ENCODE measurements at places on chromosomes 3 and 15. TPM values are rescaled to one million over a fixed set of nuclear protein-coding genes. Genes with fewer than 3 reads are reported as not detected.
A peak's percentile ranks its signal among the peaks of the same experiment; 100 is the strongest.

The SLC15A2 gene
- 43.0 TPM for polyA plus RNA-seq

The LHFPL4 gene
- not detected for polyA plus RNA-seq

The ZPLD1 gene
- polyA plus RNA-seq: not detected

- no peak for DNase-seq
These were observed 6.4 kb downstream of the CADM2 start for GRCh38 chr3:84965141-84965540.

GRCh38 chr3:154178172-154178571 lies 57.0 kb downstream of the ARHGEF26 start:
- DNase-seq: no peak

- no peak for DNase-seq
These were observed 57.2 kb downstream of the SNX4 start for GRCh38 chr3:125462722-125463299.

GRCh38 chr3:190695225-190695624 lies 167.3 kb downstream of the GMNC start:
- DNase-seq: no peak

GRCh38 chr3:81003817-81004216 lies 757.6 kb downstream of the GBE1 start:
- DNase-seq: no peak

DNA sequence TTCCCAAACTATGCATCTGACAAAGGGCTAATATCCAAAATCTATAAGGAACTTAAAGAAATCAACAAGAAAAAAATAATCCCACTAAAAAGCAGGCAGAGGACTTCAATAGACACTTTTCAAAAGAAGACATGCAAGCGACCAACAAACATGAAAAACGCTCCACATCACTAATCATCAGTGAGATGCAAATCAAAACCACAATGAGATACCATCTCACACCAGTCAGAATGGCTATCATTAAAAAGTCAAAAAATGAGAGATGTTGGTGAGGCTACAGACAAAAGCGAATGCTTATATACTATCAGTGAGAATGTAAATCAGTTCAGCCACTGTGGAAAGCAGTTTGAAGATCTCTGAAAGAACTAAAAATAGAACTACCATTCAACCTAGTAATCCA lies 20.2 kb downstream of the CFAP44 start:
- DNase-seq: no peak

DNA sequence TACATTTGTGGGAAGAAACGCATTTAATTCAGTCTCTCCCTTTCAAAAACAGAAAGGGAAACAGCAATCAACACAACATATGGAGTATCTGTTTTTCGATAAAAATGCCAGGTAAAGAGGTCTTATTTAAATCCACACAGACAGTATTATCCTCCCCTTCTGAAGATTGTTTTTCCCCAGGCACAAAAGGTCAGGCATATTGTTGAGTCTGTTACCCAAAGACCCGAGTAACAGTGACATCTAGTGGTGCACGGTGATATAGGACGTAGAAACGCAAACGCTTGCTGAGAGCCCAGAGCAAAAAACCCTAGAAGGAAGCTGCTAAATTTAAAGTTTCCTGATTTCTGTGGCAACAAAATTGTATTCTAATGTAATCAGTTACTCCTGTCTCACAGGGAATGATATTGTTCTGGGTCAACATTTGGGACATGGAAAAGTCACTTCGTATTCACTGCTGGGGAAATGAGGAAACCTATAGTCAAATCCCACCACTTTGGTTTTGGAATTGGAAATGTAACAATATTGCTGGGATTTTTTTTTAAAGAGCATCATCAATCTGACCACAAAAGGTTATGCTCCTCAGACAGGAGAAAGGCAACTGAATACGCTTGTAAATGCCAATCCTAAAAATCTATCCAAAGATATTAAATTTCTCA lies 312.7 kb upstream of the CCDC54 start:
- DNase-seq: peak; percentile 86

DNA sequence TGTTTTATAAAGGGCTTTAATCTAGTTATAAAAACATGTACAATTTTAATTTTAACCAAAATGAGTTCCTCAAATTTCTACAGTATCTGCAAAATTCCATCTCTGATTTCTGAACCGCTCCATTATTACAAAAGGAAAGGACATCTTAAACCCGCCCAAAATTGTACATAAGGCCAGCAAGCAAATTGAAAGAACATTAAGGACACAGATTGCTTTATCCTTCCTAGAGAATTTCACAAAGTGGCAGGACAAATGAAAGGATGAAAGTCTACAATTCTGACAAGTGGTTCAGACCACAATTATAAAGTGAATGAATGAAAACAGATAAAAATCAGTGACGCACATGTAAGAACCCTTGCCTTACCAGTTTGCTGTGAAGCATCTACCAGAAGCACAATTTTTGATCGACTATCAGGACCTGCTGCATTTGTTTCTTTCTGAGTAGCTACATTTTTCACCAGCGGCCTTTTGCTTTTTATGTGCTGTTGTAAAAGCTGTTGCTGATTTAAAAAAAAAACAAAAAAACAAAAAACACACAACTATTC lies 13.6 kb downstream of the SECISBP2L start:
- no peak for DNase-seq
